Ascending aorta (tissue), 2 donors: ENCODE measurements at places on chromosomes 1 and 21. TPM values are rescaled to one million over a fixed set of nuclear protein-coding genes. Genes with fewer than 3 reads are reported as not detected.

Gene MINDY1
- total RNA-seq: 9.7 TPM

Gene CYP4A22
- not detected for total RNA-seq

Gene CYP4X1
- 17.2 TPM for total RNA-seq

DNA sequence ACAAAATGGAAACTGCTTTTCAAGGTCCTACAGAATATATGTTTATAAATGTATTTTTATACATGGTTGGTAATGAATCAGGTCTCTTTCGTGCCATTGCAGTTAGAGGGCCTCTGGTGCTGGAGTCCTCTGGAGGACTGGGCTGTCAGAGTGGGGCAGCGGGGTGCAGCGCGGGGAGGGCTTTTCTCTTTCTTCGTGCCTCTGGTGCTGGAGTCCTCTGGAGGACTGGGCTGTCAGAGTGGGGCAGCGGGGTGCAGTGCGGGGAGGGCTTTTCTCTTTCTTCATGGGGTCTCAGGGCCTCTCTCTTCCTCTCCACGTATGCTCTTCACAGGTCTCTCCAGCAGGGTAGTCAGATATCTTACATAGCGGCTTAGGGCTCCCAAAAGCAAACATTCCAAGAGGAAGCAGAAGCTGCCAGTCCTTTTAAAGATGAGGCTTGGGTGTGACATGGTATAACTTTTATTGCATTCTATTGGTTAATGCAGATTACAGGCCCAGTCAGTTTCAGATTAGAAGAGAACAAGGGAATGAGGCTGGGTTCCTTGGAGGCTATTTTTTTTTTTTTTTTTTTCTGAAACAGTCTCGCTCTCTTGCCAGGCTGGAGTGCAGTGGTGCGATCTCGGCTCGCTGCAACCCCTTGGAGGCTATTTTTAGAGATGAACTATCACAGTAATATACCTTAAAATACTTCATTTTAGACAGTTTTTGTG, 13.1 kb downstream of the SDCCAG8 start:
- DNase-seq: no peak

GRCh38 chr1:1330366-1331067, 563 bp upstream of the TAS1R3 start:
- DNase-seq: no peak

- no peak for DNase-seq
Measured at GRCh38 chr1:207134581-207134980, 30.5 kb downstream of the C4BPA start.

Gene OR2L13
- not detected for total RNA-seq

DNA sequence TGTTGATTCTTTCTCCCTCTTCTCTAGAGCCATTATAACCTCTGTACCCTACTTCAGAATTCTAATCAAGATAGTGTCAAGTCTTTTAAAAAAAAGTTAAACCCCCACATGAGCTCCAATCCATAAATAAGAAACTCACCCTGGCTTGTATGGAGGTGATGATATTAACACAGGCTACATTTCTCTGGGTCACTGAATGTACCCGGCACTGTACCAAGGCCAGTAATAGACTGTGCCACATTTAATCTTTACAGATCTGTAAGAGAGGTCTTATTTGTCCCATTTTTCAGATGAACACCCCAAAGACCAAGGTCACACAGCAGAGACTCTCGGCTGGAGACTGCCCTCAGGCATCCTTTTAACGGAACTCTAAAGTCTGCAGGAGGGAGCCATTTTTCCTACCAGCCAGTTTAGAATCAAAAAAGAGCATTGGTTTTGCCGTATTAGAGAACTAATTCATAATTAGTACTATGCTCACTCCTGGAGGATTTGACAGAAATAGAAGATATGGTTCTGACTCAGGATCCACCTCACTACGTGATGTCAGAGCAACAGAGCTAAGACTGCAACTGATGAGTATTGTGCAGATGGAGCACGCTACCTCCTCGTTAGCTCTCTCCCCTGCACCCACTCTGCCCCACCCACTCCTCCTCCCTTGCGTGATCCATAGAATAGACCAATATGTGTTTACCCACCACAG, 217.2 kb upstream of the HOOK1 start:
- no peak for DNase-seq

- no peak for DNase-seq
Measured at GRCh38 chr1:206421616-206422340, 48.5 kb upstream of the IKBKE start.

Gene FAM72B
- total RNA-seq: not detected

DNA sequence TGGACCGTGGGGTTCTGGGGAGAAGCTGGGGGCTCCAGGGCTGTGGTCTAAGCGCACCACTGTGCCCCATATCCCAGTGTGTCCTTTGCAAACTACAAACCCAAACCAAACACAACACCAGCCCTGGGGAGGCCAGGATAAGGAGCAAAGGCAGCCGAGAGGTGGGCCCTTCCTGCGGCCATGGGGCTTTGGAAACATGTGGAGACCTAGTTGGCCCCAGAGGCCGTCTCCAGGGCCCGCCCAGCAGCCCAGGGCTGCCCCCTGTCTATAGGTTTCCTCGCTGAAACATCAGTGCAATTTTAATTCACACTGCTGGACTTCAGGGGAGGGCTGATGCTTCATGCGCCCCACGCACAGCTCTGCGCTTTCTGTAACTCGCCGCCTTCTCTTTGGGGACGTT, 61.3 kb downstream of the PRDM16 start:
- no peak for DNase-seq

- DNase-seq: no peak
Measured at GRCh38 chr1:1033009-1033587, 13.2 kb downstream of the AGRN start.

Gene LRRIQ3
- not detected for total RNA-seq

DNA sequence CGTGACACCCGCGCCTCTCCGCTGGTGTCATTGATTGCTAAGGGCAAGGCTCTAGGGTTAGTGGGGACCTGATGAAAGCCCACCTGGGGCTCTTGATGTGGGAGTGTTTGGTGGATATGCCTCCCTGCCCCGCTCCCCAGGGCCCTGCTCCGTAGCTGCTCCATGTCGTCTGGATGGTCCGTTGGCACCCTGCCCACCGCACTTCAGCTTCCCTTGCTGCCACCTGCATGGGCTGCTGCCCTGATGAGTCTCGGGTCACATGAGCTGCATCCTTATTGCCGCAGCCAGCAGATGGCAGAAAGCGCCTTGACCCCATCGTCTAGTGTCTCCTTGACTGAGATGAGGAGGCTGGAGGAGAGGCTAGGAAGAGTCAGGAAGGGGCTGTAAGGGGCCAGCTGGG, 439.4 kb downstream of the CAMTA1 start:
- DNase-seq: no peak

- DNase-seq: no peak
Measured at GRCh38 chr1:112840631-112841624, 115.1 kb downstream of the SLC16A1 start.

Gene ENSA
- 138 TPM for total RNA-seq

DNA sequence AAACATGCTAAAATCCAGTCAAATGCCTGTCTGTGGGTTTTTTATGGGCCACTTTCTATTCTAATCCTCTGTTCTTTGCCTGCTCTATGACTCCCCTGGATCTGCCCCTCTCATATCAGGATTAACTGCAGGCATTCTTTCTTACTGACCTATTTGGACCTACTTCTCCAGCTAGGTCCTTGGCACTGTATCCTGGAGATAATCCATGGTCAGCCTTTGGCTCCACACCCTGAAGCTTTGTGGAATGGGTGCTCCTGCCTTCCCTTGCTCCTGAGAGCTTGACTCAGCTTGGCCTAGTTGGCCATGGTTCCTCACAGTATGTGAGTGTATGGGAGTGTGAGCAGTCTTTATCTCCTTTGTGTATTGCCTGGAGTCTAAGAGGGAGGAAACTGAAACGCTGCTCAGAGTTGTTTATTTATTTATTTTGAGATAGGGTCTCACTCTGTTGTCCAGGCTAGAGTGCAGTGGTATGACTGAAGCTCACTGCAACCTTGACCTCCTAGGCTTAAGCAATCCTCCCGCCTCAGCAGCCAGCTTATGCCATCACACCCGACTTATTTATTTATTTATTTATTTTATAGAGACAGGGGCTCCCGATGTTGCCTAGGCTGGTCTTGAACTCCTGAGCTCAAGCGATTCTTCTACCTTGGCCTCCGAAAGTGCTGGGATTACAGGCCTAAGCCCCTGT, 28.7 kb upstream of the CDC14A start:
- DNase-seq: no peak

- no peak for DNase-seq
Measured at GRCh38 chr1:109369167-109369746, 28.5 kb downstream of the SORT1 start.

DNA sequence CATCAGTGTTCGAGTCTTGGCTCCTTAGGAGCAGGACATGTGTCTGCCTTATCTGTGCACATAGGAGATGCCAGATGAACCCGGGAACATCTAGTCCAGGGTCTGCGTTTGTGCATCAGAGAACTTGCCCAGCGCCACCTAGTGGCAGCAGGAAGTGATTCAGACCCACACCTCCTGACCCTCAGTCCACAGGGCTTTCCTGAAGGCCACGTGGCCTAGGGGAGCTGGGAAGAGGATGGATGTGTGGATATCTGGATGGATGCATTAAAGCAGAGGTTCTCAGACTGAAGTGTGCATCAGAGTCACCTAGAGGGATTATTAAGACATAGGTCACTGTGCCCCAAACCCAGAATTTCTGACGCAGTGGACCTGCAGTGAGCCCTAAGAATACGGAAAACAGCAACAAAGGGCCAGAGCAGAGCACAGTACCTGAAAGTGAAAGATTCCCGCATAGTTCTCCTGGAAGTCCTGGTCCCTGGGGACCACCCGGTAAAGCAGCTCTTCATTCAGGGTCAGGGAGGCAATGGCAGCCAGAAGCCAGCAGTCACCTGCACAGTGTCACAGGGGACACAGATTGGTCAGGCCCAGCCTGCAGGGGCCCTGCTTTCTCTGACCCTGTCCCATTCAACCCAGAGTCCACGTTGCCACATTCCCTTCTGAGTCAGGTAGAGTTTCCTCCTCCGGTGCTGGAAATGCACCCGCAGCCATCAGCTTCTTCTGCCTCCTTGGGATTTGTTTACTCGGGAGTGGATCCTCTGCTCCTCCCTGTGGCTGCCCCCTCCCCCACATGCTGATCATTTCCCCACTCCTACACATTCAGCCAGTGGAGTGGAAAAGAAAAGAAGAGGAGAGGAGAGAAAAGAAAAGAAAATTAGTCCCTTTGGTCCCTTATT, 37.0 kb downstream of the CAPN8 start:
- no peak for DNase-seq

DNA sequence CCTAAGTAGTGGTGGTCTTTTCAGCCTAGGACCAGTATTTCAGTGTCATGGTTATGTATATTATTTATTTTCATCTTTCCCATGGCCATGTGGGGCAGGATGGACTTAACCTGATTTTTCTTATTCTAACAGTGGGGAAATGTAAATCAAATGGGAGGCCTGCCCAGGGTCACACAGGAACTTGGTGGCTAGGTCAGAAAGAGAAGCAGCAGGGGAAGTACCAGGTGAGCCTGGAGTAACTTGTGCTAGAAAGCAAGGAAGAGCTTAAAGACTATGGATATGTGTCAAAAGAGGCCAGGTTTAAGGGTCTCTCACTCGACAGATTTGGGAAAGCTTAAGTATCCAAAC, 936 bp downstream of the ZFP69B start:
- no peak for DNase-seq

DNA sequence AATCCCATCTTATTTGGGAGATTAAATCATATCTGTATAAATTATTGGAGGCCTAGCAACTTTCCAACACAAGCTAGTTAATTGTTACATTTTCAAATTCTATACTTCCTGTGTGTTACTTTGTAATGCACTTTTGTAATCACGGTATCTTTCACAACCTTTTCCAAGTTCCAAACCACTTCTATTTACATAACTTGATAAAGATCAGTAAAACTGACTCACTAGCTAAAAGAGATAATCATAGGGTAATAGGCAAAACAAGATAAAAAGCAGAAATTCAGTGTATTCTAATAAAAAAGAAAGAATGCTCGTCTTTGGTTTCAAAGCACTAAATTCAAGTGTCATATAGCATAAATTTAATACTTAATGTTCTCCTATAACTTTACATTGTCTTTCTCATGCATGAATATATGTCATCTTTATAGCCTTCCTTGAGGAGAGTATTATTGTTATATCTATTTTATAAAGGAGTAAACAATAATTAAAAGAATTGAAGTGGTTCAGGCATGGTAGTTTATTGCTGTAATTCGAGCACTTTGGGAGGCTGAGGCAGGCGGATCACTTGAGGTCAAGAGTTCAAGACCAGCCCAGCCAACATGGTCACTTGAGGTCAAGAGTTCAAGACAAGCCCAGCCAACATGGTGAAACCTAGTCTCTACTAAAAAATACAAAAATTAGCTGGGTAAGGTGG, 66.4 kb downstream of the RGS13 start:
- no peak for DNase-seq

DNA sequence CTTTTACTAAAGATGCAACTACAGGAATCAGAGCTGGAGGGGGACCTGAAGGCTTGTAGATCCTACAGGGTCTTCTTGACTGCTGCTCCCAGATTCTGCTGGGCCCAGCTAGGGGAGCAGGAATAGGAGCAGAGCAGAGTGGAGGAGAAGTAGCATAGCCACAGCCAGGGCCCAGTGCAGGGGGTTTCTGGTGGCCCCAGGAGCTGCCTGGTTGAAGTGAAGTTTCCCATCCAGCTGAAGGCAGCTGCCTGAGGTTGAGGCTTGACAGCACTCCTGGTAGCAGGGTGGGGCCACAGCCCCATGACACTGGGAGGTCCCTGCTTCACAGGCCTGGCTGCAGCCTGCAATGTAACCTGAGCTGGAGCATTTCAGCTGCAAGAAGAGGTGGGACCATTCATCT, 2.0 kb upstream of the INPP5B start:
- DNase-seq: no peak
